ENCODE measurements at places on chromosomes 7 and 10.
A peak's percentile ranks its signal among the peaks of the same experiment; 100 is the strongest.

DNA sequence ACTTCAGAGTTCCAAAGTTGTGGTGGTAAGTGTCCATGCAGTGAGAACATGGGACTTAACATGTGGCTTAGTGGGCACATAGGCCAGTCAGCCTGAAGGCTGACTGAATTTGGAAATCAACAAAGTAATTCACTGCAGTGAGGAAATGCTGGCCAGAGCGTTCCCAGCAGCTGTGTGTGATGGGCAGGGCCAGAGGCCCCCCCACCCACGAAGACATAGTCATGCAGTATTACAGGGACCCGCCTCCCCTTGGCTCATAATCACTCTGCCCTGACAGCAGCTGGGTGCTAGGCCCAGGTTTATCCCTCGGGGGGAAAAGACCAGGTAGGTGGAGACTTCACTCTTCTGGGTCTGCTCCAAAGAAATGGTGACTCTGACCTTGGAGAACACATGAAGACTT lies 33.7 kb downstream of the HTR5A start:
- no peak for DNase-seq

GRCh38 chr10:3935141-3935540 lies 150.1 kb upstream of the KLF6 start:
- peak; percentile 57 for DNase-seq

DNA sequence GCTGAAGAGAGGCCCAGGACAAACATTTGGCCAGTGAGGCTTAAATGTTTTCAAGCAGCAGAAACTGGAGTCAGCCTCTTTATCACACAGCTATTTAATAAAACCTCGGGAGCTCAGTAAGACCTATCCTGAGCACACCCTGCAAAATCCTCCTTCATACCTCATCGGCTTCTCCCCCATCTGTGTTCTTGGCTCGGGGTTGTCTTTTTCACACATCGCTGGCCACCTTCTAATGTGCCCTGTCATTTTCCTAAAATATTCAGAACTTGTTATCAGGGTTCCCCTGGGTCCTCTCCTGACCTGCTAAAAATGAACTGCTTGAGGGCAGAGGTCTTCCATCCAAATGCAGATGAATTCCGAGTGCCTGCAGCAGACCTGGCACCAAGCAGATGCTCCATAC lies 310.3 kb upstream of the AKR1E2 start:
- DNase-seq = no peak

- DNase-seq = no peak
Observed at GRCh38 chr7:144489504-144489903, 86.0 kb upstream of the NOBOX start.

- no peak for DNase-seq
Observed at GRCh38 chr7:149625340-149625946, 127.8 kb upstream of the ZNF746 start.

DNA sequence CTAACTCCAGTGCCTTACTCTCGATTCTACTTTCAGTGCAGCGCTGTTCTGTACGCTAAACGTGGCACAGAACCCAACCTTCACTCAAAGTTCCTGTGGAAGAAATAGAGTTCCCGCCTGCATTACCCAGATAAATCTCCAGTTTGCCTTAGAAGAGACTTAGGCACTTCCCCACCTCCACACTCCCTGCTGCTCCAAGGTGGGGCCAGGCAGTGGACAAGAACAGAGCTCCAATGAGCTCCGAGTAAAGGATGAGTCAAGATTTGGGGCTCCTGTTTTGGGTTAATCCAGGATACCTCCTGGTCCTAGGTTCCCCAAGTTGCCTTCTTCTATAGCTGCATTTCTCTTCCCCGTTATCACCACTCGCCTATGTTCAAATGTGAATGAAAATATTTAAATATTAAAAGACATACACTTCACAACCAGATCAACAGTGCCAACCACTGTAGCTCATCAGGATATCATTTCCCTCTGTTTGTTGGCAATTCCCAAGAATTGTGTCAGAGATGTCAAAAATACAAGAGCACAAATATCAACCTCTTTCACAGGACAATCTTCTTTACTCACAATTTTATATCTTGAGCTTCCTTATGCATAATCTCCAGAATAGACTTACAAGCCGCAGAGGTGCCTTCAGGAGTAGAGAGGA lies 48.0 kb downstream of the MALSU1 start:
- no peak for DNase-seq

DNA sequence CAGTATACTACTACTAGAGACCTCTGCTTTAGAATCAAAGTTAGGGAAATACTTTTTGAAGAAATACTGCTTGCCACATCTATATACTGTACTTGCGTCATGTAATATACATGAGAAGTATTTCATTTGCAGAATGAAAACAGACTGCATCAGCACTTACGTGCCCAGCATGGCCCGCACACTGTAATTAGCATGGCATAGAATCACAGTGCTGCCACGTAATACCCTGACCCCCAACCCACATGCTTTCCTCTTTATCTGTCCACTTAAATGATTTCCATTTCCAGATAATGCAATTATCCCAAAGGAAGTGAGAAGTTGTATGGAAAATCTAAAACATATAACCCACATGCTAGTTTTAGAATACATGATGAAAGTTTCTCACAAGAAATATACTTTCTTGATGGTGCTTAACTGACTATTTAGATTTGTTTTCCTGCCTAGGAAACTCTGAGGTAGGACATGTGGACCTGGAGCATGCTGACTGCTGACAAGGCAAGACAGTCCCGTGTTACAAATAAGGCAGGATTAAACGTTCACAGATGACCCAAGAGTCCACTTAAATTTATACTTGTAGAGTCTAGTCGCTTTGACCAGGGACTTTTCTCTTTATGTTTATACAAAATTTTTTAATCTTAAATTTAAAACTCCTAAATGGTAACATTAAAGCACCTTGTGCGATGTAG lies 12.6 kb downstream of the USP6NL start:
- no peak for DNase-seq

DNA sequence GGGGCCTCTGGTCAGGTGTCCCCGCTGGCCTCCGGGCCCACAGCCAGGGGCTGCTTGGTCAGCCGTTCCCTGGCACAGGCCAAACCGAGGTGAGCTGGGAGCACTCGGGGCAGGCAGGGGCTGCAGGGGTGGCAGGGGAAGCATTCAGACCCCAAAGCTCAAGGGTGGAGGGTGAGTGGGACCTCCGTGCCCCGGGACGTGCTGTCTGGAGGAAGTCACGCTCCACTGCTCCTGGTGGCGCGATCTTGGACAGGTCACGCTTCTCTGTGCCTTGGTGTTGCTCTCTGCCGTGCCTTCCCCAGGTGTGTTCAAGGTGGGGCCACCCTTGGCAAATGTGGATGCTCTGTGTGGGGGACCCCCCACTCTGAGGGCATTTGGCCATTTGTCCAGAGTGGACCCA lies 24.6 kb upstream of the ELFN1 start:
- no peak for DNase-seq

DNA sequence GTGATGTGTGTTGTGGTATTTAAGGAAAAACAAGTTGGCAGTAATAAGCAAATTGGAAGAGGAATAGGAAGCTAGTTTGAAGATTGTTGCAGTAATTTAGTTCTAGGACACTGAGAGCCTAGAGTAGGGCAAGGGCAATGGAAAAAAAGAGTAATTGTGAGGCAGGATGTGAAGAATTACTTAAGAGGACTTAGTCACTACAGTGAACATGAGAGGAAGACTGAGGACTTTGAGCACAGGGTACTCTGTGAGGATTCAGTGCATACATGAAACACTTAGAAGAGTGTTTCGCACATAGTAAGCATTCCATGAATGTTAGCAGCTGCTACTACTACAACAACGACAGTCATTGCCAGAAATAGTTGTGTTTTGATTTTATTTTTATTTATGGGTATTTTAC lies 30.9 kb upstream of the DKK1 start:
- DNase-seq = no peak

DNA sequence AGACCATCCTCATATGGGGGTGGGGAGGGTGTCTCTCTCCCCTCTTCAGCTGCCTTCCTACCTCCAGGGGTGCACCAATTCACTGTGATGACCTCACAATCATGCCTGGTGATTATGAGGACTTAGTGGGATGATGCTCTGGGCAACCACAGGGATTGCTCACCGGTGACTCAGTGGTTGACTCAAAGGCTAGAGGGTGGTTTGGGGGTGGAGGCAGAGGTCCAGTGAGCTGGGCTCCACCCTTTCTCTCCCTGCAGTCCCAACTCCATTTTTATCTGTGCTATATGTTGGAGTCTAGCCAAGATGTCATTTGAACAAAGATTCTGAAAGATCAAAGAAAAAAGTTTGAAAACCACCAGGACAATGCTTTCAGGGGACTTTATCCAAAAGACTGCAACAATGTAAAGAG lies 286.9 kb downstream of the KCNMA1 start:
- no peak for DNase-seq

DNA sequence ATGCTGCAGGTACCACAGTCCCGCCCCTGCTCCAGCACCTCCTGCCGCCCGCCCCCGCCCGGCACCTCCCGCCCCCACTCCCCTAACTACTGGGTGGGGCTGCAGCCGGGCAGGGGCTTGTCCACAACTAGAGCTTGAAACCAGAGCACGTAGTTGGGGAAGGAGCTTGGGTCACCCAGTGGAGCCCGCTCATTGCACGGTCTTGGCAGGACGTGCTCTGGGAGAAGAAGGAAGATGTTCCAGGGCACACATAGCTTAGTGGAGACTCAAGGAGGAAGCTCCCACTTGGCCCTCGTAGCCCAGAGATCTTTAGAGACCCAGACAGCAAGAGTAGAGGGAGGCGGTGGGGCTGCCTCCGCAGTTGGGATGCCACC lies 692 bp downstream of the IGFBP1 start:
- DNase-seq = no peak

DNA sequence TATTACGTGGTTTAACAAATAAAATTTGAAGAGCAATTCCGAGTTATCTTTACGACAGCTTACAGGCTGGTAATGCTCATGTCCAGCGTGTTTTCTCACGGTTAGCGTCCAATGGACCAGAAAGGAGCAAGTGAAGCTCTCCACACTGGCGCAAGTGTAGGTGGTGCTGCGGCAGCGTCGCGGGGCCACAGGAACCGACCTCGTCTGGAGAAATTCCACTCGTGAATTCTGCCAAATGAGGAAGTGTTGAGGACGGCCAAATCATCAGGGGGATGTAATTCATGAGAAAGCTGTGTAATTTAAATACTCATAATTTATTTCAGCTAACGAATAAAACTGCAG lies 350 bp upstream of the ZNF37A start:
- no peak for DNase-seq

DNA sequence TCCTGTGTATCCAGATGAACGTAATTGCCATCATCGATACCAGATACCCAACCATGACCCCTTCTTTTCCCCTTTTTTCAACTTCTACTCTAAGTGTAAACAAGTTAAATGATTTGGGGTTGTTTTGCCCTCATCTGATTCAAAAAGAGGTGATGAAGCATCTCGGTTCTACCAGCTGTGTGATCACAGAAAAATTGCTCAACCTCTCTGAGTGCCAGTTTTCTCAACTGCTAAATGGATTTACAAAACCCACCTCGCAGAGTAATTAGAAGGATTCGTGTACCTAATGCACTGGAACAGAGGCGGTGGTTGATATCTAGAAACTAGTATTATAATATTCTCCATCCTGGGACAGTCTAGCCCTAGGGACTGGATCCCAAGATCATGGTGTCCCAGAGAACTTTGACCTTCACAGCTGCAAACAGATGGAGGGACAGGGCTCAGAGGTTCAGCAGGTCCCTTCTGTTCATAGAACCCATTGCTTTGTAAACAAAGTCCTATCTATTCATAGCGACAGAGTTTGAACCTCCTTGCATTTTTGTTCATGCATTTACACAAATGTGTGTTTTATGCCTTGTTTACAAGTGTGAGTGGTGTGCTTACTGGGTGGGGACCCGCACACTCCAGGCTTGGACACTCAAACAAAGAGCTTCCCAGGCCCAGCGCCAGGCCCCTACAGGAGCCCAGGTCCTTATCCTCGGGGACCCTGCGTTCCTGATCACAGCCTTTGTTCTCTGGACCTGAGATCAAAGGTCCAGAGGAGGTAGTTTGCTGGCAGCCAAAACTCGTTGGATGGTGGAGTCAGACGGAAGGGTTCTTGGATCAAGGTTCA lies 46.4 kb downstream of the CALML3 start:
- no peak for DNase-seq

DNA sequence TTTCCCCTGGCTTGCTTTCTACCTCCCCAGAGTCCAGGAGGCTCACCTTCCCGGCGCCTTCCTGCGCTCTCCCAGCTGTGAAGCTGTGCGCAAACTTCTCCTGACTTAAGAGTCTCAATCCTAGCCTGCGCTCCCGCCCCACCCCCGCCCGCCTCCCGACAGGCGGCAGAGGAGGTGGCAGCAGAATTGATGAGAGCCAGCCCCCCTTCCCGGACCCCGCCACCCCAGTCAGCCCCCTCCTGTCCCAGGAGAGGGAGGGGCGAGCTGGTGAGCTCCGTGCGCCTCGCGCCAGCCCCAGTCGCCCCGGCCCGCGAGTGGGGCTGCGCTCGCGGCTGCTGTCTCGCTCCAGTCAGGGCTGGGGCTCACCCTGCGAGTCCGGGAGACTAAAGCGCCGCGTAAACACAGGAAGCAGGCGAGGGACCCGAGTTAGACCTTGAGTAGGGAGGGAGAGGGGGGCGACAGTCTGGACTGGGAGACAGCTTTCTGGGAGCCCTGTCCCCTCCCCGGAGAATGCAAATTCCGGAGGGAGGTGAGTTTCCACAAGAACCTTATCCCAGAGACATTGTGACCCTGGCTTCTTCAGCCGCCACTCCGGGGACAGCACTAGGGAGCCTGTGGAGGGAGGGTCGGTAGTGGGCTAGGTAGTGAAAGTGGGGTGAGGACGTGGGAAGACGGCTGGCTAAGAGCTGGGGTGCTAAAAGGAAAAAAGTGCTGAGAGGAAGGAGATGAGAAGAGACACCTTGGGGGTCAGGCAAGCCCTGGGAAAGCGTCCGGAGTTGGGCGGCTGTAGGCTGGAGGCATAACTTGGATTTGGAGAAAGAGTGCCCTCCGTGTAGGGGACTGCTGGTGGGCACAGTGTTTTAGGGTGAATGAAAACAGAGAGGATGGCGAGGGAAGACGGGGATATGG lies at the start of gene CALCR:
CALCR (minus strand) TSS at position 79 of the 909 bp plus-strand sequence. CDS start 87,743 bp downstream, outside the sequence.
- no peak for DNase-seq

DNA sequence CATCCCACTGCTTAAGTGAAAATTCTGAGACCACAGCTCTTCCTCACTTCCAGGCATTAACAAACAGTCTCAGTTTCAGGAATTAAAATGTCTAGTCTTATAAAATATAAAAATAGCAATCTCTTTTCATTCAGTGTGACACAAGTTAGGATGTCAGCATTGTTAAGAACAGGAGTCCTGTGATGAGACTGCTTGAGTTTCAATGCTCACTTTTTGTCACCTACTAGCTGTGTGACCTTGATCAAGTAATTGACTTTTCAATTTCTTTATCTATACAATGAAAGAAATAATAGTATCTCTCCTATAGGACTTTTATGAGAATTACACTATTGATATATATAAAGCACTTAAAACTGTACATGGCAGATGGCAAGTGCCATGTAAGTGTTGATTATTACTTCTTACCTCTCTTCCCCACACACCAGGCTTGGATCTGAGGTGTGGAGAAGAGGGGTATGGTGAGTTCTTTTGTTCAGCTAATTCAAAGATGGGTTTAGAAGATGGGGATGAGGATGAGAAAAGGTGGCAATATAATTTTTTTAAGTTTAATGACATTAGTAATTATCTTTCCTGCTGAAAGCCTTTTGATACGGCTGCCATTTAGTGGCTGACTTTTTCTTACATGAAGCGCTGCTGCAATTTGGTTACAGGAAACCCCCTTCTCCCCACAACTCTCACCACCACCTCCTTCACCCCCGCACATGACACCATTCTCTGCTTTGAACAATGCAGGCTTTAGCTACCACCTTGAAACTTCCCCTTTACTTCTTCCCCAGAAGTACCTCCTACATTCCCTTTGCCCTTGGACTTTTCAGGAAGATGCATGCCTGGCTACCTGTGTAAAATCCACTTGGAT lies 20.8 kb upstream of the HYAL4 start:
- no peak for DNase-seq
